MCF 10A (cell line): ENCODE measurements at places on chromosomes 2 and 18. TPM values are rescaled to one million over a fixed set of nuclear protein-coding genes. Genes with fewer than 3 reads are reported as not detected.

- no peak overlapping the region for H3K4me3 ChIP-seq
- no peaks in the 10 kb centered on the region for H3K27me3 ChIP-seq
- no peak overlapping the region for H3K27ac ChIP-seq
- no peaks in the 10 kb centered on the region for H3K4me1 ChIP-seq
- no peaks in the 10 kb centered on the region for H3K36me3 ChIP-seq
- no peak for DNase-seq
These were observed 47.8 kb downstream of the TMX3 start for GRCh38 chr18:68667121-68667520.

DNA sequence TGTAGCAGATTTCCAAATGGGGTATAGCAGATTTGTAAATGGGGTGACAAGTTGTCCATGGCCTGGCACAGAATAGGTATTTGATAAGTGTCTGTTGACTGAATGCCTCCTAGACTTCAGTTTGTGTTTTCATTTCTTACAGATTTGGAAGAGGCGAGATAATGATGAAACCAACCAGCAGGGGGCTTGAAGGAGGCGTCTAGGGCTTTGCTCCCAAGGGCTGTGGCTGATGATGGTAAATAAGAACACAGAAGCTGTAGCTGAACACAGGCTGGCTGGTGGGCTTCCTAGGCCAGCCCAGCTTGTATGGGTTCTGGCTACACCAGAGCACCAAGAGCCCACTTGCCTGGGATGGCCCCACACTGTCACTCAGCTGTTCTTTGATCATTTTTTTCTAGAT lies 19.4 kb downstream of the SFTPB start:
- peak; percentile 69 for DNase-seq
- H3K4me1 ChIP-seq = peaks cover 10% of the 10 kb centered on the region
- H3K27ac ChIP-seq = peak overlapping the region; percentile 18

- H3K27me3 ChIP-seq = no peaks in the 10 kb centered on the region
- peak; percentile 46 for DNase-seq
- H3K36me3 ChIP-seq = peaks cover 41% of the 10 kb centered on the region
These were observed 7.0 kb downstream of the LPIN1 start for GRCh38 chr2:11753452-11753885.

Gene GALNT13
- total RNA-seq = 0.44 and 0.54 TPM in 2 replicates

DNA sequence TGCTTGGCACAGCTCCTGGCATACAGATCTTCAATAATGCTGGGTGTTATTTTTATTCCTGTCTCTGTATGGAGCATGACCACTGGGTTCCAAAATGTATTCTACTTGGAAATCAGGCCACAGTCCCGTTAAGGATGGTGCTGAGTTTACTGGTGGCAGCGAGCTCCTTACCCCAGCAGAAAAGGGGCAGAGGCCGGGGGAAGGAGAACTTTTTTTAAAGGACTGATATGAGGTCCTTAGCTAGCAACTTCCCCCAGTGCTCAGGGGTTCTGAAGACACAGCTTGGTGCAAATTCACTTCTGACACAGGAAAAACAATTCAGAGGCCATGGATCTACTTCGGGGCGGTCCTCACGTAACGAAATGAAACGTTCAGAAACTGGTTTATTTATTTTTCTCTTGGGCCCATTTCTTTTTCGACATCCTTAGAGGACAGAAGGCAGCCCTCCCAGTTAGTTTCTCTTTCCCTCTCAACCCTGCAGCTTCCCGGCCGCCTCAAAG lies 872 bp downstream of the RDH14 start:
- peak overlapping the region; percentile 94 for H3K27ac ChIP-seq
- DNase-seq = no peak
- no peaks in the 10 kb centered on the region for H3K27me3 ChIP-seq
- H3K4me1 ChIP-seq = peaks cover 16% of the 10 kb centered on the region

Gene ESPNL
- total RNA-seq = not detected in 2 replicates

Gene LIPG
- 57.8 and 67.6 TPM in 2 replicates for total RNA-seq

GRCh38 chr18:69580107-69580506 lies 179.4 kb downstream of the DOK6 start:
- H3K27ac ChIP-seq = no peak overlapping the region
- peaks cover 8% of the 10 kb centered on the region for H3K27me3 ChIP-seq
- no peaks in the 10 kb centered on the region for H3K4me1 ChIP-seq
- no peaks in the 10 kb centered on the region for H3K36me3 ChIP-seq
- no peak overlapping the region for H3K4me3 ChIP-seq
- DNase-seq = no peak

Gene MARCO
- 1.5 and 2.4 TPM in 2 replicates for total RNA-seq

DNA sequence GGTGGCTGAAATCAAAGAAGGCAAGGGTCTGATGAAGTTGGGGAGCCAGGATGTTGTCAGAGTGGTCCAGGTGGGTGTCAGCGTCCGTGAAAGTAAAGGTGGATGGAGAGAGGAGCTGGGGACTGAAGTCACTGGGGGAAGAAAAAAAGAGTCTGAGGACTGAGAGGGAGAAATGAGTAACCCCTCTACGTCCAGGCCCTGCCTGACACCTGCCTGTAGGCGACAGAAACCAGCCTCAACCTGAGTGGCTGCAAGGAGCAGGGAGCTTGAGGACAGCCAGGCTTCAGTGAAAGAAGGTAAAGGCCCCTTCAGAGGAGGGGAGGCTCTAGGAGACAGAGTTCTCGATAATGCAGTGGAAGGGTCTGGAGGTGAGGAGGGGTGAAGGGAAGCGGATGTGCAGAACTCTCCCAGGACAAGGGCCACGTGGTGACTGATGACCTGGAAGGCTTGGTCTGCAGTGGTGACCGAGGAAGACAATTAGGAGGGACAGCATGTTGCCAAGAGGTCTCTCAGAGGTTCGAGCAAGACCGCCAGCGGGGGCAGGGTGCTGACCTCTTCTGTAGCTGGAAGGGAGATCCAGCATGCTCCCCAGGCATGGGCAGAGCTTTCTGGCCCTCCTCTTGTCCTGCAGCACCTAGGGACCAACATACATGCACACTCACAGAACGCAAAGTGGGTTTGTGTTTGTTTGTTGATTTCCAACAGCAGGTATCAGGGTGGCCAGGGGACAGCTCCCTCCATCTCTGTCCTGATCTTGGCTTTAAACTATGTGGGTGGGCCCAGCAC lies 86.6 kb upstream of the TMEM247 start:
- no peak overlapping the region for H3K4me3 ChIP-seq
- H3K4me1 ChIP-seq = peaks cover 15% of the 10 kb centered on the region
- H3K27ac ChIP-seq = no peak overlapping the region
- DNase-seq = no peak
- H3K27me3 ChIP-seq = no peaks in the 10 kb centered on the region
- peaks cover 13% of the 10 kb centered on the region for H3K36me3 ChIP-seq

DNA sequence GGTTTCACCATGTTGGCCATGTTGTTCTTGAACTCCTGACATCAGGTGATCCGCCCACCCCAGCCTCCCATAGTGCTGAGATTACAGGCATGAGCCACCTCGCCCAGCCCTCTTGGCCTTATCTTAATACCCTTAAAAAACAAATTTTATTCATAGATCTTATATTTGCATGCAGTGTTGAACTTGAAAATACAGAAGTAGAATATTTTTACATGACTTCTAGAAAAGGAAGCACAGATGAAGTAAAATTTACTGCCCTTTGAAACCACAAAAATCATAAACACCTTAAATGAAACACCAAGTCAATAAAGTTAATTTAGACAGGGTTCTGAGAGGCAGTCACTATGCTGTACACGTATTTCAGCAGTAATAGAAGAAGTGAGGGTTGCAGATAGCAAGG lies 145.7 kb downstream of the CERS6 start:
- no peak overlapping the region for H3K4me3 ChIP-seq
- H3K4me1 ChIP-seq = peaks cover 22% of the 10 kb centered on the region
- no peaks in the 10 kb centered on the region for H3K27me3 ChIP-seq
- no peak for DNase-seq
- H3K27ac ChIP-seq = no peak overlapping the region
- H3K36me3 ChIP-seq = no peaks in the 10 kb centered on the region

DNA sequence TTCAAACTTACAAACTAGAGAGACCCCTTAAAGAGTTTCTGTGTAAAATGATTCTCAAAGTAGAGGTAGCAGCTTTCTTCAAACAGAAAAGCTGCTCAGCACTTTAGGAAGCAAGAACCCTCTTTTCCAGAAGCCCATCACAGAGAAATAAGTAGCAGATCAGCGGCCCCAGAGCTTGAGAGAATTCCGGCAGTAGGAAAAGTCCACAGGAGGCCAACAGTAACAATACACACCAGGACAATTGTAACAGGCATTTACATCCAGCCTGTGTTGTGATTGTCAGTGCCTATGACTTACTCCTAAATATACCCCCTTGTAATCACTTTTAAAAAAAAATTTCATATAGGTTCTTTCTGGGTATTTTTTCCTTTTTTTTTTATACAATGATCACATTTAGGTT lies 161.4 kb upstream of the ACVR2A start:
- H3K4me1 ChIP-seq = no peaks in the 10 kb centered on the region
- no peak overlapping the region for H3K4me3 ChIP-seq
- no peak for DNase-seq
- H3K27ac ChIP-seq = no peak overlapping the region

- H3K27me3 ChIP-seq = no peaks in the 10 kb centered on the region
- peaks cover 22% of the 10 kb centered on the region for H3K4me1 ChIP-seq
- no peak overlapping the region for H3K4me3 ChIP-seq
These were observed 47.6 kb downstream of the ODC1 start for GRCh38 chr2:10400568-10400977.

DNA sequence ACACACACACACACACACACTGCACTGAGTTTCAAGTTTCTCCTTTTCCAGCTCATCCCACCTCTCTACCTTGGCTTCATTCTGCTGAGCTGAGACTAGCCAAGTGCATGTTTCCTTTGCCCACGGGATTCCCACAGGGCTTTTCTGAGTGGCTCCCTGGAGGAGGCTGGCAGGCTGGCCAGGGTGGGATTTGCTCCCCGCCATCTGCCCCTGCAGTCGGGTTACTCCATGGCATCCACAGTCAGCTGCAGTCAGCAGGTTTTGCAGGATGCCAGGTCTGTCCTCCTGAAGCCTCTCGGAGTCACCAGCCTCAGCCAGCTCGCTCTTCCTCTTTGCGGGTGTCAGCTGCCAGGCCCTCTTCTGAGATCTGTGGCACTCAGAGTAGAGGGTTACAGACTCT lies 783.7 kb upstream of the SOX11 start:
- H3K4me3 ChIP-seq = no peak overlapping the region
- peaks cover 22% of the 10 kb centered on the region for H3K4me1 ChIP-seq
- no peaks in the 10 kb centered on the region for H3K36me3 ChIP-seq
- H3K27ac ChIP-seq = no peak overlapping the region
